CD4-positive, alpha-beta T cell treated with Interleukin-12 subunit alpha and Interleukin-12 subunit beta, for 1 hour (primary cell): ENCODE measurements at places on chromosomes 4 and X.
A peak's percentile ranks its signal among the peaks of the same experiment; 100 is the strongest.

DNA sequence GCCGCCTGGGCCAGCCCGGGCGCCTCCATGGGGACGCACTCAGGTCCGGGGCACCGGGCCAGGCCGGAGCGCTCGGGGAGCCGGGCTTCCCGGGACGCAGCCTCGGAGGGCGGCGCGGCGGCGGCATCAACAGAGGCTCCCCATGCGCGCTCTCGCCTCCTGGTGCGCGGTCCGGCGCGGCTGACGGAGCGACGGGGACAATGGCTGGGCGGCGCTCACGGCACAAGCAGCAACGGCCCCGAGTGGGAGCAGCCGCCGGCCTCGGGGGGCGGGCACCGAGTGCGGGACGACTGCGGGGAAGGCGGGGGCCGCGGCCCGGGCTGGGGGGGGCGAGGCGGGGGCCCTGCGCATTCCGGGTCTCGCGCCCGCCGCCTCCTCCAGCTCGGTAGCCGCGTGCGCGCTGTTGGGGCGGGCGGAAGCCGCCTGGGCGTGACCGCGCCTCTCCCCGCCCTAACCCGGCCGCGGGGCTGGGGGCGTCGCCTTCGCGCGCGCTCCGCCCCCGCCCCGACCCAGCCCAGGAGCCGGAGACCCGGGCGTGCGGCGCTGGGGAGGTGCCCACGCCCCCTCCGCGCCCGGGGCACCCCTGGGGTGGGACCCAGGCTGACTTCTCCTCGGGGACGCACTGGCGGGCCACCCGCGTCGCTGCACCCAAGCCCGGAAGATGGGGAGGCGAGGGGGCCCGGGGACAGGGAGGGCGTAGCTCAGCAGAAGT is at the start of gene PRKX:
Gene PRKX, minus strand, starts transcription at position 425 of the 712 bp plus-strand sequence. Its CDS starts 396 bp downstream, at position 29.
- peak; percentile 79 for DNase-seq

- no peak for DNase-seq
Measured at GRCh38 chr4:17511051-17511450, 839 bp downstream of the QDPR start.

DNA sequence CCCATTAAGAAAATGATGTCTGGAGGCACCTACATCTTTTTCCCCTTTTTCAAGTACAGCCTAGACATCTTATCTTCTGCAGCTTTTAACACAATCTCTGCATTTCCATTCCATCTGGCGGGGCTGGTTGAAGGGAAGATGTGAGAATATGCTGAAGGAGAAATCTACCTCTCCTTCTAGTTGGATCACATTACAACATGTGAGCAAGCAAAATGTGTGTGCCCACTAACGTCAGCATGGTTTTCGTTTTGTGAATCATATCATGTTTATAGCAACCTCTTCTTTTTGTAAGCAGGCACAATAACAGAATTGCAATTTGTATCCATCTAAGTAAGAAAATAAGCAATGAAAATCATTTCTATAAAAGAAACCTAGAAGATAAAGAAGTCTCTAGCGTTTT is 28.9 kb upstream of the MID1 start:
- no peak for DNase-seq

- no peak for DNase-seq
Measured at GRCh38 chrX:120014354-120015130, 62.9 kb downstream of the RHOXF2B start.

DNA sequence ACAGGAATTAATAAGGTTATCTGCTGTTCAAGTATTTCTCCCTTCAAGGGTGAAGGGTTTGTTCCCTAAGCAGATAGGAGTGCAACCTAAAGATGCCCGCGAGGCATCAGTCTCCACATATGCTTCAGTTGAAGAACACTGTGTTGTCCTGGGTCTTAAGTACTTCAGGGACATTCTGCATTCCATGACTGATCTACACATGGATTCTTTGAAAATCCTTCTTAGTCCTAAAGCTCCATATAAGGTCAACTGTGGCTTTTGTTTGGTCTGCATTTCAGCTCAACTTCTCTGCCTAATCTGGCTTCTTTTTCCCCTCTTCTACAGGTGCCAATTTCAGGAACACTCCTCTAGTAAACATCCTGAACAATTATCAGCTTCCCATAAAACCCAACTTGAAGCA is 21.8 kb upstream of the CTSO start:
- no peak for DNase-seq

DNA sequence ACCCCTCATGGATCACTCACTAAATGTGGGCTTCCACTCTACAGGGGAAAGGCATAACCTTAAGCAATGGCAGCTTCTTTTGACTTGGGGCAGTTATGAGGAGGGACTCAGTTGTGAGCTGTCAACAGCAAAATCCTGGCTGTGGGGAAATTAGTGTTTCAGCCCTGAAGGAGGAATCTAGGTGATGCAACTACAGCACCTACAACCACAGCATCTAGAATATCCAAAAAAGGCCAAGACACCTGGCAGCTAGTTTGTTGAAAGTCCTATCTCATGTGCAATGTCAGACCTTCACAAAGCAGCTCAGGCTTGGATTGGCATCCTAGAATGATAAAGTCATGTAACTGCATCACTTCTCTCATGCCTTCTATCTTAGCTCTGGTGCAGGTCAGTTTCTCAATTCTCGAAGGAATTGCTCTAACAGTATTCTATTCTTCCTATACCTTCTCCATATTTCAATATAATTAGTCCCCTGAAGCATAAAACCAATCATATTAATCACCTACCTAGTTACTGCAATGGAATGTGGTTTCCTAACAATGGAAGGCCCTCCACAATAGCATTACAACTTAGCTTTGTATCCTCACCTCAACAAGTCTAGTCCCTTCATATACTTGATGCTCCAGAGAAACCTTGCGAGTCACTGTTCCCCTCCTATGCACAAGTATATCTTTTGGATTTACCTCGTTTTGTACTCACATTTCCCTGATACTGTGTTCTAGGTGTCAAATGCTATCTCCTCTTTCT is 5.5 kb upstream of the ANTXR2 start:
- no peak for DNase-seq

- DNase-seq: peak; percentile 80
Measured at GRCh38 chrX:1246816-1247215, 21.8 kb upstream of the CSF2RA start.

DNA sequence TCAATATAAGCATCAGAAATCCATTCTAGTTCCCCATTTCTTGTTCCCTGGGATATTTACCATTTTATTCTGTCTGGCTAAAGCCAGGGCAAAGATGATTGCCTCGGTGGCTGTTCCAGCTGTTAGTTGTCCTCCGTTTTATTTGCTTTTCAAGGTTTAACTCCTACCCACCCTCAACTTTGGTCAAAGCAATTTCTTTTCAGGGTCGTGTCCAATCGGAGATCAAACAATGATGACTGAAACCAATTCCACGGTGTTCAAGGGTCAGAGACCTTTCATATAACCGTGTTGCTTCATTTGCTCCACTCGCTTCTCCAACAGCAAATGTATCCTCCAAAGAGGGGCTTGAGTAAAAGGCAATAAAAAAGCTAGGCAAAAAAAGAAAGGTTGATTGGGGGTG is 193.5 kb upstream of the FTHL17 start:
- no peak for DNase-seq

DNA sequence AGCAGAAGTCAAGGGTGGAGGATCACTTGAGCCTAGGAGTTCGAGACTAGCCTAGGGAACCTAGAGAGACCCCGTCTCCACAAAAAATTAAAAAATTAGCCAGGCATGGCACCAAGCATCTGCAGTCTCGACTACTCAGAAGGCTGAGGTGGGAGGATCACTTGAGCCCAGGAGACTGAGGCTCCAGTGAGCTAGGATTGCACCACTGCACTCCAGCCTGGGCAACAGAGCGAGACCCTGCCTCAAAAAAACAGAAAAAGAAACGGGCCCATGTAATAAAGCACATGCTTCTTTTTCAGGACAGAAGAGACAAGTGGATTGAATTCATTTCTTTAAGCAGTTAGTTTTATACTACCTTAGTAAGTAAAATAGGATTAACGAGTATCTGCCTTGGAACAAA is 42.0 kb downstream of the ELOVL6 start:
- DNase-seq: no peak

- no peak for DNase-seq
Measured at GRCh38 chrX:148600581-148600980, 100.2 kb downstream of the AFF2 start.

GRCh38 chr4:48483006-48483776 is at the start of gene SLC10A4:
SLC10A4 (plus strand) TSS chr4:48483343; CDS start chr4:48483562, 219 bp downstream.
- DNase-seq: no peak

GRCh38 chrX:19535476-19535875 is 20.2 kb upstream of the MAP3K15 start:
- DNase-seq: no peak

- no peak for DNase-seq
Measured at GRCh38 chr4:61275241-61275640, 75.1 kb downstream of the ADGRL3 start.

DNA sequence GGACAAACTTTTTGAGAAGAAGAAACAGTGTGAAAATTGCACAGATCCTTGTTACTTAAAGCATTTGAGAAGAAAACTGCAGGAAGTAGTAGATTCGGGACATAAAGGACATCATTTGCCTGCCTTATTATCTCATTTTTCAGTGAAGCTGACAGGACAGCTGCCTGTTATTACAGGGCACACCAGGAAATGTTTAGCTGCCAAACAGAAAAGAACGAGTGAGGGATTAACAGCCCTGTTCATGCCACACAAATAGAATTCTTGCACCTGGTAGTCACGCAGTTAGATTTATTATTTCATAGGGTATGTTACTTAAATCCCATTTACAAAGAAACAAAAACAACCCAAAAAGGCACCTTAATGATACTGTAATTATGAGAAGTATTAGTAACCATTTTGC is 100.6 kb downstream of the CHIC2 start:
- no peak for DNase-seq

DNA sequence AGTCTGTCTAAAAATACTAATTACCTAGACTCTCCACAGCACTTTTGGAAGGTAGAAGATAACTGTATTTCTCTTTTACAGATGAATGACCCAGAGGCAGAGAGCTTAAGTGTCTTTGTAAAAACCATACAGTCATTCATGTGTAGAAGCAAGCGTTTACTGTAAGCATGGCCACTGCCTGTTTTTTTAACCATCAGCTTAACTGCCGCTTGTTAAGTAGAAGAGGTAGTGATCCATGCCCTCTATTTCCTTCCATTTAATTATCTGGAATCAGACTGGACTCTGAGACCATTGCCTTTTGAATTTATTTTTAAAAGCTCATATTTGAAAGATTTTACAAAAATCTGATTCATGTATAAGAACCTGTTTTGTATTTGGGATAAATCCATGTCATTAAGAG is 111.2 kb upstream of the TECRL start:
- DNase-seq: no peak
